ENCODE measurements at places on chromosomes 11 and 22.

DNA sequence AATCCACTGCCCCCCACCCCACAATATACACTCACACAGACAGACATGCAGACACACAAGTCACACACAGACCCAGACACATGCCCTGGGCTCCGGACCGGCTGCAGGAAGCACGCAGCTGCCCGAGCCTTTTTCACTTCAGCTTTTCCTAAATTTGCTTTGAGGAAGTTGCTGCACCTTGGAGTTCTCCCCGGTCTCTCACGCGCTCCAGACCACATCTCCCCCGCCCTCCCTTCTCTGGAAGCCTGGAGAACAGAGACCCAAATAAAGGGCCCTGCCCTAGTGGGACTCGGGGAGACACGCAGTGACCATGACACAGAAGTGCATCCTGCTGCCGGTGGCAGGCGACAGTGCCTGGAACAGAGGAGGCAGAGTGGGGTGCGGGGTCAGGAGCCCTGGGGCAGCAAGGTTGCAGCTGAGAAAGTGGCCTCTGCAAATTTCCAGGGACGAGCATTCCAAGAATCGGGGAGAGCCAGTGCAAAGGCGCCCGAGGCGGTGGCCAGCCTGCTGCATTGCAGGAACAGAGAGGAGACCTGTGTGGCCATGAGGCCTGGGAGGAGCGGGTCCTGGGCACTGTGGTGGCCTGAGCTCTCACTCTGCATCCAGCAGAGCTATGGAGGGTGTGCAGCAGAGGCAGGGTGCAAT, 19.1 kb downstream of the RPL3 start:
- no peak for DNase-seq

DNA sequence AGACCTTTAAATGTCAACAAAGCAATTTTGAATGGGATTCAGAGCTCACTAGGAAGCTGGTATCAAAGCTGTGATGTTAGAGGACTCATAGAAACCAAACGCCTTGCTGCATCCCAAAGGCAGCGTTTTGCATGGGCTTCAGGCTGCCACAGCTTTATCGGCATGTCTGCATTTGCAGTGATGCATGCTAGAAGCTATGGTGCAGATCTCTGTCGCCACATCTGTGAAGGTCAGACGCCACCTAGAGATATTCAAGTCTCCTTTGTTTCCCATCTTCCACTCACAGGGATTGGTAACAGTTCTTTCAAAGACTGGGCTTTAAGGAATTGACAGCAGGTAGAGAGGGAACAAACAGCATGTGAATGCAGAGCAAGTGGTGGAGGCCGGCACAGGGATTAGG, 47.8 kb downstream of the NTM start:
- no peak for DNase-seq

GRCh38 chr11:48013269-48013901, 33.0 kb downstream of the PTPRJ start:
- DNase-seq, result no peak

DNA sequence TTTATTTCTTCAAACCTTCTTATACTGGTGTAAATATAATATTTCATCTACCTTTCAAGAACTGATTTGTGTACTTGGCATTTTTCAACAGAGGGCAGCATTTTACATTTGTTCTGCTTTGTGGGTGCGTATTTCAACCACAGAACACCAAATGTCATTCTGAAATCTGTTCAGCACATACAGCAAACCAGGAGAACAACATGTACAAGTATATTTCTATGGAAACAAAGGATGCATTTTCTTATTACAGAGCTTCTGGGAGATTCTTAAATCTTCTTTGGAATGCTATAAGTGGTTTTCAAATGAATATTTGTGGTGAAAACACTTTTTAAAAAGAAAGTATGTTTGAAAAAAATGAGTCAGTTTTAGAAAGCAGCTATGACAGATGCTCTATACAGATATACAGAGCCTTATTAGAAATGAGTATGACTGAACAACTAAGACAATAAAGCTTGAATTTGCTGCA, 946.0 kb downstream of the FAM181B start:
- DNase-seq, result no peak

DNA sequence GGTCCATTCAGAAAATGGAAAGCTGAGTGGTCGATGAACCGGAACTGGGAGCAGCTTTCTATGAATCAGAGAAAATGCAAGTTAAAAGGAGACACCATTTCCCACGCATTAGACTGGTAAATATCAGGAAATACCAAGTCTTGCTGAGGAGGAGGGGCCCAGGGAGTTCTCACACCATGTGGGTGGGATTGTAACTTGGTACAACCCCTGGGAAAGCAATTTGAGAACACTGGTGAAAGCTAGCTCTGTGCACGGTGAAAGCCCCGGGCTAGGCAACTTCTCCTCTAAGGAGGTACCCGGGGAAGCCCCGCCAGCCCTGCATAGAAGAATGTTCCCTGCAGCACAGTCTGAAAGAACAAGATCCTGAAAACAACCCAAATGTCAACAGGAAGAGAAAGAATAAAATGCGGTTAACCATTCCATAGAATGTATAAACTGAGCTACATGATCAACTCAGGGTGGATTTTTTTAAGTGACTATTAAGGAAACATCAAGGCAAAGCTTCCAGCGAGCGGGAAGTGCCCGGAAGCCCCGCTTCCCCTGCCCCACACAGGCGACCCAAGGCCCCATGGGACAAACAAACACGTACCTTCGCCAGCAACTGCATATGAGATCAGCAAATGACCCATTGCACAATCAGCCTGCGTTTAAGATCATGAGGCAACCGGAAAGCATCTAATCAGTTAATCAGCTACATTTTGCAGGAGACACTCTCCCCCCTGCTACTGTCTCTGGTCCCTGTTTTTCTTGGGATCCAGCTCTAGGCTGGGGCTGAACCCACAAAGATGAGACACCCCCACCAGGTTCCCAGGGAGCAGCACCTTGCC, 11.3 kb downstream of the SHANK2 start:
- peak; percentile 79 for DNase-seq

DNA sequence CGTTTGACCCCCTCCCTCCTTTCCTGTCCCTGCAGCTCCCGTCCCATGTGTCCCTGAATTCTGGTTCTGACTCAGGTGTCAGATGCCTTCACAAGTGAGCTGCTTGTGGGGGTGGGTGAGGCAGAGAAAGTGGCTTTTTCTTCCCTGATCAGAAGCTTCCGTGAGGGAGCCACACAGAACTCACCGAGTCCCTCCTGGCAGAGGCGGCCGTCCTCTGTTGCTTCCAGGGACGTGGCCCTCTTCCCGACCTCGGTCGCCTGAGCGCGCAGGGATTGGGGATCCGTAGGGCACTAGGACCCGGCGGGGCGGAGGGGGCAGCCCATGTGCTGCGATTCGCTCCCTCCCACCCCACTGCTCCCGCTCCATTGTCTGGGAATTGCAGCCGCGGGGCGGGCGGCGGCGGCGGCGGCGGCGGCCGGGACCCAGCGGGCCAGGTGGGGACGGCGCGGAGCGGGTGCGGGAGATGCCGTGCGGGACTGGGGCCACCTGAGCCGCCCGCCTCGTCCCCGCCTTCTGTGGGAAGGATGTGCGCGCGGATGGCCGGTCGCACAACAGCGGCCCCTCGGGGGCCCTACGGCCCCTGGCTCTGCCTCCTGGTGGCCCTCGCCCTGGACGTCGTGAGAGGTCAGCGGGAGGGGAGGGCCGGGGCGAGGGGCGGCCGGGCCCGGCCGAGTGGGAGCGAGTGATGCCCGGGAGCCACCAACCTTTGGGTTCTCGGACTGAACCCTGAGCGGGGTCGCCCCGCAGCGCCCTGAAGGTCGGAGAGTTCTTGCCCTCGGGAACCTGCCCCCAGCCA, at the start of gene TMEM132A:
TSS of gene TMEM132A (plus strand) at position 351 of the 796 bp plus-strand sequence. CDS start at position 525, 174 bp downstream.
- DNase-seq, result peak; percentile 93

DNA sequence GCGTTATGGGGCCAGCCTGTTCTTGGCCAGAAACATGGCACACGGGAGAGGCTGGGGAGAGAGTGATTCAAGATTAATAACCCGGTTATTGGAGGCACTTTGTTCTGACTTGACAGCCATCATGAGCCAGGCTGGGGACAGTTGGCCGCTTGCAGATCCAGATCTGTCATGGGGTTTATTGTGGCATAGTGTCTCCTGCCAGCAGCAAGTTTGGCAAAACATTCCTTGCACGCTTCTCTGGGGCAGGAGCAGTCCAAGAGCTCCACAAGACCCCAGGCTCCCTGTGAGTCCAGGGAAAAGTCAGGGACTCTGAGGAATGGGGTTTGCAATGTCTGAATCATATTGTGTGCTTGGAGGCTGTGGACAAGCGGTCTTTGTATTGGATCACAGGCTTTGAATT, 270.4 kb downstream of the MIAT start:
- DNase-seq, result no peak

DNA sequence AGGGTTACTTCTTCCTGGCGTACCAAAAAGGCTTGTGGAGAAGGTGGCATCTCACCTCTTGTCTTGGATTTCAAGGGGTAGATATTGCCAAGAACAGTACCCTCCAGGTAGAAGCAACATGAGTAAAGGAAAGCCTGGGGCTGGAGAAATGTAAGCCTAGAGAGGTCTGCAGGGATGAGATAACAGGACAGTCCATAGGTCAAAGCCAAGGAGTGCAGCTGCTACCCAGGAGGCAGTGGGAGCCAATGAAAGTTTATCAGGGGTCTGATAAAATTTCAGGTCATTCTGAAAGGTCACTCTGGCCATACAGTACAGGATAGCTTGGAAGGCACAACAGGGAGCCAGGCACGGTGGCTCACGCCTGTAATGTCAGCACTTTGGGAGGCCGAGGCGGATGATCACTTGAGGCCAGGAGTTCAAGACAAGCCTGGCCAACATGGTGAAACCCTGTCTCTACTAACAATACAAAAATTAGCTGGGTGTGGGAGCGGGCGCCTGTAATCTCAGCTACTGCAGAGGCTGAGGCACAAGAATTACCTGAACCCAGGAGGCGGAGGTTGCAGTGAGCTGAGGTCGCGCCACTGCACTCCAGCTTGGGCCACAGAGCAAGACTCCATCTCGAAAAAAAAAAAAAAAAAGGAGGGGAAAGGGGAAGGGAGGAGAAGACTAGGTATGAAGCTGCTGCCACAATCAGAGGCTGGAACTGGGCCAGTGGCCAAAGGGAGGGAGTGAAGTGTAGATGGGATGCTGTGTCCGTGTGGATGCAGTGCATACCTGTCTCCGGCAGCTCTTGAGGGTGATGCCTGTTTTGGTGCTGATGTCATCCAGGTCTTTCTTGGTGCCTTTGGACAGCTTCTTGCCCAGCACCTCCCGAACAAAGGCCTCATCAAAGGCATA, 1.2 kb downstream of the FIBP start:
- DNase-seq, result no peak

GRCh38 chr11:89613911-89614310, 96.2 kb upstream of the TRIM77 start:
- DNase-seq, result no peak

- DNase-seq, result no peak
Observed at GRCh38 chr11:129930743-129931142, 35.4 kb upstream of the NFRKB start.
